ENCODE measurements at places on chromosomes 4 and X. TPM values are rescaled to one million over a fixed set of nuclear protein-coding genes. Genes with fewer than 3 reads are reported as not detected.

The F8A2 gene
- total RNA-seq = not detected

DNA sequence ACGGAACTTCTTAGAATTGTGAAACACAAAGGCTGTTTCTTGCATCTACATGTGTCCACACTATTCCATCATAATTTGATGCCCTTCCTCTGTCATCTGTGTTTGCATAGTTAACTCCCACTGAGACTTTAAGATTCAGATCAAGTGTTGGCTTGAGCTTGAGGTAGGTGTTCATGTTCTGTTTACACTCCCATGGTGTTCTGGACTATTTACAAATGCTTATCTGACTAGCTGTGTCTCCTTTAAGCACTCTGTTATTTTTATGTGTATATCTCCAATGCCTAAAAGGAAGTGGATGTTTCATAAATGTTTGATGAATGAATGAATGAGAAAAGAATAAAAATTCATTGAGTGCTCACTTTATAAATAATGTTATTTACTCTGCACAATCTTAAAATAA lies 622.7 kb downstream of the RAB28 start:
- DNase-seq = no peak

The POU3F4 gene
- total RNA-seq = not detected

DNA sequence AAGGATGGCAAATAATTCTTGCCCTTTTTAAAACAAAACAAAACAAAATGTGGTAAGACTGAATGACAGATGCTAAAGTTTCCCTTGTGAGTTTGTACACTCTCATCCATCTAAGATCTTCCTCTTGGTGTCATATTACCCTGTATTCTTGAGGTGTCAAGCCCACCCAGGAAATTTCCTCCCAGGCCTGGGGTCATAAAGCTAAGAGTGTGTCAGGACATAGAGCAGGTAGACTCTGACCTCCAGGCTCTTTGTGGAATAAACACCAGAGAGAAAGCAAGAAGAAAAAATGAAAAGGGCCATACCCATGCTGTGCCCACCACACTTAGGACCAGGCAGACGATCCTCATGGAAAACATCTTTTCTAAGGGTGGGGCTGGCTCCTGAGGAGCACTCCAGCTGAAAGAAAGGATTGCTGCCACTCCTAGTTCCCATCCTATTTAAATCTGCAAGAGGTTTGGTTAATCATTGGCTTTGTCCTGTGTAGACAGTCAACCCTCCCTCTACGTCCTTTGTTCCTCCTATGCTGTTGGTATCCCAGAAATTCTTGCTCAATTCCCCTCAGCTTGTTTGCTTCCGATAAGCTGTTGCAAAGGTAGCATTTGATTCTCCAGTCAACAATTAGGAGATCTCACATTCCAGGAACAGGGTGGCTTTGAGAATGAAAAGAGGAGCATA lies at the start of gene FGA:
Gene FGA (minus strand): TSS at position 414 of the 678 bp plus-strand sequence. CDS start 55 bp downstream, at position 359.
- no peak for DNase-seq

DNA sequence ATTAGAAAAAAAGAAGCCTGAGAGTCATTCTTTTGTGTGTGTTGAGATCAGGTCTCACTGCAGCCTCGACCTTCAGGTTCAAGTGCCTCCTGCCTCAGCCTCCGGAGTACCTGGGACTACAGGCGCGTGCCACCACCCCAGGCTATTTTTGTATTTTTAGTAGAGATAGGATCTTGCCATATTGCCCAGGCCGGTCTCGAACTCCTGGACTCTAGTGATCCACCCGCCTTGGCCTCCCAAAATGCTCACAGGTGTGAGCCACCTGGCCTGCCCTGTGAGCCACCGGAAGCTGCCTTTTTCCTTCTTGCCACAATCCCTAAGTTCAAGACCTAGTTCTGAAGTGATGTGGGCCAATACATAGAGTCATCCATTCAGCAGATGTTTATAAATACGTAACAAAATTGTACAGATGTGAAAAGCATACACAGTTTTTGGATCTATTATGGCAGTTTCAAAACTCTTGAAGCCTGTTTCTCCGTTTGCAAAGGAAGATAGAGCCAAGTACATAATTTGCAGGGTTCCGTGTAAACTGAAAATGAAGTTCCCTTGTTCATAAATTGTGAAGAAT lies 536 bp upstream of the CTSO start:
- no peak for DNase-seq

The PCDH11X gene
- total RNA-seq = not detected

The YY2 gene
- 4.3 TPM for total RNA-seq

The SH3D19 gene
- total RNA-seq = 22.9 TPM

GRCh38 chr4:188372058-188372457 lies 232.8 kb downstream of the TRIML1 start:
- peak; percentile 19 for DNase-seq

GRCh38 chr4:82780170-82780751 lies 18.3 kb downstream of the SCD5 start:
- no peak for DNase-seq

DNA sequence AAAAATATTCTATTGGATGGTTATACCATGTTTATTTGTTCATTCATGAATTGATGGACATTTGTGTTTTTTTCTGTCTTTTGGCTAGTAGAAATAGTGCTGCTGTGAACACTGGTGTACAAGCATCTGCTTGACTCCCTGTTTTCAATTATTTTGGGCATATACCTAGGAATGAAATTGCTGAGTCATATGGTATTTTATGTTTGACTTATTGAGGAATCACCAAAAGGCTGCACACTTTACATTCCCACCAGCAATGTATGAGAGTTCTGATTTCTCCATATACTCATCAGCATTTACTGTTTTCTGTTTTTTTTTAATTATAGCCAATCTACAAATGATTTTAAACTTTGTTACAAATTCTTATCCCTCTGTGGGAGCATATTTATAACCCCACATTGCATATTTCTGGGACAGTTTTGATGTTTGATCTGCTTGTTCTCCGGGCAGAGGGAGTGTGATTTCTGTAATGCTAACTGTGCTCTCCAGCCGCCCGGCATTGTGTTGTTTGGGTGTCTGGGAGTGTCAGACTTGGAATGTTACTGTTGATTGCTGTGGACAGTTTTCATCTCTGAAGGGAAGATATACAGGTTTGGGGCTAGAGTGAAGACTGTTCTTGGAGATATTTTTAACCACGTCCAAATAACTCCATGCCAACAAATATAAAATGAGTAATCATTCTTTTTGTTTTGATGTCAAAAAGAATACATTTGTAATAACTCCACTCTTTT lies 60.5 kb upstream of the PGRMC2 start:
- DNase-seq = no peak

DNA sequence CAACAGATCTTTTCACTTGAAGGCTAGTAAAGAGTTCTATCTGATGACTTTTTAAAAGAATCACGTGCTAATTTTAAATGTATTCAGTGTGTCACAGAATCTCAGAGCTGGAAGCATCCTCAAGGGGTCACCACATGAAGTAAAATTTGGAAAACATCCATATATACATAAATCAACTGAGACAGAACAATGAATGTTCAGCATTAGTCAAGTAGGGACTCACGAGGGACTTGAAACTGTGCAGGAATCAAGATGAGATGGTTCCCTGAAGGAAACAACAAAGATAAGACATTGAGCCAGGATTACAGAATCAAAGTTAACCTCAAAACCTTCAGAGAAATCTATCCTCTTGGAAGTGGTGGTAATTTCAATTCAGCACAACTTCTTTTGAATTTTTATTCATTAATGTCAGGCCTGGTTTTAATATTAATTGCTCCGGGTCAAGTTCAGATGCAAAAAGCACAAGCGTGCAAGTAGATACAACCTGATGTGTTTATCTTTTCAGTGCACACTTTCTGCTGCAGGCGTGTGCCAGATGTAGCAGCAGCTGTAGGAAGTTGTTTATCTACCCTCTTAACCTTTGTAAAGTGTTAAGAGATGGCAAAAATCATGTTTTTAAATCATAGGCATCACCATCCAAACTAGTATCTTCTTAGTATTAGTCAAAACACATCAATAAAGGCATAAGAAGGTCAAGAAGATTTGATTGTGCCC lies 87.7 kb upstream of the SRD5A3 start:
- peak; percentile 13 for DNase-seq

GRCh38 chr4:181845617-181846016 lies 397.6 kb upstream of the TENM3 start:
- no peak for DNase-seq

- DNase-seq = peak; percentile 11
These were observed 19.9 kb downstream of the DCHS2 start for GRCh38 chr4:154471526-154472331.

The ZNF41 gene
- 6.0 TPM for total RNA-seq

The ACOT9 gene
- total RNA-seq = 135 TPM

- DNase-seq = no peak
These were observed 128.1 kb upstream of the HPF1 start for GRCh38 chr4:169885893-169886292.

- DNase-seq = no peak
These were observed 185.4 kb downstream of the INPP4B start for GRCh38 chr4:142660728-142661127.

GRCh38 chr4:3257556-3258482 lies 8.9 kb downstream of the MSANTD1 start:
- peak; percentile 64 for DNase-seq

DNA sequence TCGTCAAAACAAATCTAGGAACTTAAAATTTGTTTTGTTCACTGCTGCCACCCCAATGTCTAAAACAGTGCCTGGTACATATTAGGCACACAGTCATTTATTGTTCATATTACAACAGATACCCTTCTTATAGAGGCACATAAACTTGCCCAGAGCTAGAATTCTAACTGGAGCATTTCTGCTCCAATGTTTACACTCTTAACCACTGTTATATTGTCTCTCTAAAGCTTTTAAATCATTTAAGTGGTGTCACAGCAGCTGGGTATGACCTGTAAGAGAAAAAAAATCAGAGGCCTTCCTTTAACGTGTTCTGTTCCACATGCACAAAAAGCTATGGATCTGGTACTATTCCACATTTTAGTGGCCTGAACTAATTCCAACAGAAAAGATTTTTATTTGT lies 3.0 kb downstream of the UBE2D3 start:
- DNase-seq = no peak

The DCAF12L1 gene
- total RNA-seq = not detected

DNA sequence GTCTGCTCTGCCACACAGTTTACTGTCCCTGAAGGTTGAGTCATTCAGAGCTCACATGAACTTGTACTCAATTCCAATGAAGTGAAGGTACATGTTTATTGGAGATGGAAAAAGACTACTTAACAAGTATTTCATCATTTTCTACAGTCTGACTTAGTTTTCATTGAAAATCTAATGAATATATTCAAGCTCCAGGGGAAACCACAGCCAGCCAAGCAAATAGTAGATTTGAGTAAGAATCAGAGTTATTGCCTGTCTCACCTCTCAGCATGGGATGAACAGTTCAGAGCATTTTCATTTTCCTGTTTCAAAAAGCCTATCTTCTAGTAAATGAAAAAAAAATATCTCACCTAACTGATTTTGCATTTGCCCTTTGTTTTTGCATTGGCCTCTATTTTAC lies 1249.4 kb upstream of the DIAPH2 start:
- no peak for DNase-seq

The NAP1L2 gene
- 0.60 TPM for total RNA-seq

- no peak for DNase-seq
These were observed 1571.8 kb downstream of the STIM2 start for GRCh38 chr4:28432348-28433025.

DNA sequence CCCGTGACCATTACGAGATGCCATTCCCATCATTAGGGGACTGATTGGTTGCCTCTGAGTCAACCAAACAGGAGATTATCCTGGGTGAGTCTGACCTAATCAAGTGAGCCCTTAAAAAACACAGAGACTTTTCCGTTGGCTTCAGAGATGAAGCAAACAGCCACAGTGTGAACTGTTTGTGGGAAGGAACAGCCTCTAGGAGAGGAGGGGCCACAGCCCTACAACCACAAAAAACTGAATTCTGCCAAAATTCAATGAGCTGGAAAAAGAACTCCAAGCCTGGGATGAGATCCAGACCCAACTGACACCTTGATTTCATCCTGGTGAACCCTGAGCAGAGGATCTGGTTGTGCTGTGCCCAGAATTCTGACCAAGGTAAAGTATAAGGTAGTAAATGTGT lies 31.3 kb upstream of the TBL1X start:
- DNase-seq = no peak

The GLUD2 gene
- total RNA-seq = 2.5 TPM

The KCND1 gene
- total RNA-seq = 0.91 TPM

All from A172 (cell line).